MCF 10A (cell line): ENCODE measurements at places on chromosomes 12 and 14. TPM values are rescaled to one million over a fixed set of nuclear protein-coding genes. Genes with fewer than 3 reads are reported as not detected.

SHMT2 gene
- total RNA-seq = 375 and 421 TPM in 2 replicates

IQSEC3 gene
- not detected in 2 replicates for total RNA-seq

KRT78 gene
- not detected in 2 replicates for total RNA-seq

CLEC14A gene
- total RNA-seq = not detected in 2 replicates

DPPA3 gene
- total RNA-seq = not detected in 2 replicates

GUCY2C gene
- total RNA-seq = not detected in 2 replicates

TEX52 gene
- not detected in 2 replicates for total RNA-seq

GALC gene
- 1.0 and 3.7 TPM in 2 replicates for total RNA-seq

VRTN gene
- not detected in 2 replicates for total RNA-seq

SRGAP1 gene
- total RNA-seq = 65.0 and 66.7 TPM in 2 replicates

FAM181A gene
- total RNA-seq = not detected in 2 replicates

UNC79 gene
- 0.05 TPM in 2 replicates for total RNA-seq

KLRC4 gene
- 0.66 and 0.84 TPM in 2 replicates for total RNA-seq

CLMN gene
- total RNA-seq = 15.7 and 17.9 TPM in 2 replicates

GLIPR1 gene
- 29.6 and 36.4 TPM in 2 replicates for total RNA-seq

LRP1-AS gene
- not detected in 2 replicates for total RNA-seq

LRRC10 gene
- total RNA-seq = not detected in 2 replicates

LYZ gene
- not detected in 2 replicates for total RNA-seq

DNAI7 gene
- 0.14 TPM in 1 of 2 replicates, not detected in the other for total RNA-seq

RNU4-1 gene
- 1,764 and 2,069 TPM in 2 replicates for total RNA-seq

LRTM2 gene
- not detected in 2 replicates for total RNA-seq

SAMD4A gene
- 60.6 and 63.5 TPM in 2 replicates for total RNA-seq

RNASE7 gene
- 10.9 and 11.8 TPM in 2 replicates for total RNA-seq

SCNN1A gene
- total RNA-seq = 136 and 139 TPM in 2 replicates

INHBC gene
- total RNA-seq = not detected in 2 replicates

ZFHX2 gene
- 1.8 and 2.1 TPM in 2 replicates for total RNA-seq

TESPA1 gene
- not detected in 2 replicates for total RNA-seq

ACSM4 gene
- not detected in 2 replicates for total RNA-seq

TMPRSS12 gene
- not detected in 2 replicates for total RNA-seq

ADCY4 gene
- total RNA-seq = not detected in 2 replicates

MMP19 gene
- total RNA-seq = 3.3 and 3.7 TPM in 2 replicates

CYP27B1 gene
- 12.6 and 27.5 TPM in 2 replicates for total RNA-seq

TOMM20L gene
- total RNA-seq = not detected in 2 replicates

TBC1D30 gene
- 7.9 and 9.4 TPM in 2 replicates for total RNA-seq

BATF gene
- not detected in 2 replicates for total RNA-seq

COL2A1 gene
- 0.12 TPM in 1 of 2 replicates, not detected in the other for total RNA-seq

ADAM20 gene
- total RNA-seq = 1.4 and 1.6 TPM in 2 replicates

KLRC2 gene
- 1.9 and 5.2 TPM in 2 replicates for total RNA-seq

PEX5 gene
- total RNA-seq = 42.2 and 49.4 TPM in 2 replicates

KRT7 gene
- total RNA-seq = 2,379 and 3,360 TPM in 2 replicates

STXBP6 gene
- not detected in 2 replicates for total RNA-seq

RIPK3 gene
- total RNA-seq = not detected in 2 replicates

CFAP251 gene
- 19.7 and 23.5 TPM in 2 replicates for total RNA-seq

P2RX7 gene
- 0.68 and 1.3 TPM in 2 replicates for total RNA-seq

CELA1 gene
- total RNA-seq = not detected in 2 replicates

HOXC6 gene
- 7.1 and 11.5 TPM in 2 replicates for total RNA-seq

ZFC3H1 gene
- 55.3 and 55.8 TPM in 2 replicates for total RNA-seq

AJUBA gene
- total RNA-seq = 82.1 and 138 TPM in 2 replicates

MDGA2 gene
- total RNA-seq = not detected in 2 replicates

MUCL1 gene
- total RNA-seq = not detected in 2 replicates

EPYC gene
- not detected in 2 replicates for total RNA-seq

FGD6 gene
- total RNA-seq = 17.2 and 25.1 TPM in 2 replicates

RARG gene
- total RNA-seq = 30.9 and 43.7 TPM in 2 replicates

KRT74 gene
- total RNA-seq = not detected in 2 replicates

SLC4A8 gene
- total RNA-seq = 0.56 and 1.1 TPM in 2 replicates
